Activated CD8-positive, alpha-beta memory T cell treated with anti-CD3 and anti-CD28 coated beads, Interleukin-2, amount 50 U/mL, for 4 hours (primary cell): ENCODE measurements at places on chromosomes 2 and 18.

- DNase-seq, result peak; percentile 80
Measured at GRCh38 chr2:85390941-85391669, 19.1 kb downstream of the CAPG start.

DNA sequence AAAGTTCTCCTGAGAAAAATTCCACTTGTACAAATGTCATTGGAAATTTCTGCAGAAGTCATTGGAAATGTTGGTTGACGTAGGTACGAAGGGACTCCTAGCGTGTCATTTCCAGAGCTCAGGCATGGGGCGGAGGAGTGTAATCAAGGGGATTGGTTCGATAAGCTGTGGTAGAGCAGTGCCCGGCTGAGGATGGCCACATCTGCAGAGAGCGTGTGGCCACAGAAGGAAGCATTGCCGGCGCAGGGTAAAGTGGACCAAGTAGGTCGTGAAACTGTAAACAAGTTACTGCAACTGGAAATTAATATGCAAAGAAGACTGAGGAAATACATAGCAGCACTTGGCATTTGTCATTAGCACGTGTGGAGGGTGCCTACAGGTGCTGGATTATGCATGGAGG, 101.8 kb downstream of the DGKD start:
- no peak for DNase-seq

- no peak for DNase-seq
Measured at GRCh38 chr2:134586326-134586965, 132.4 kb downstream of the TMEM163 start.

DNA sequence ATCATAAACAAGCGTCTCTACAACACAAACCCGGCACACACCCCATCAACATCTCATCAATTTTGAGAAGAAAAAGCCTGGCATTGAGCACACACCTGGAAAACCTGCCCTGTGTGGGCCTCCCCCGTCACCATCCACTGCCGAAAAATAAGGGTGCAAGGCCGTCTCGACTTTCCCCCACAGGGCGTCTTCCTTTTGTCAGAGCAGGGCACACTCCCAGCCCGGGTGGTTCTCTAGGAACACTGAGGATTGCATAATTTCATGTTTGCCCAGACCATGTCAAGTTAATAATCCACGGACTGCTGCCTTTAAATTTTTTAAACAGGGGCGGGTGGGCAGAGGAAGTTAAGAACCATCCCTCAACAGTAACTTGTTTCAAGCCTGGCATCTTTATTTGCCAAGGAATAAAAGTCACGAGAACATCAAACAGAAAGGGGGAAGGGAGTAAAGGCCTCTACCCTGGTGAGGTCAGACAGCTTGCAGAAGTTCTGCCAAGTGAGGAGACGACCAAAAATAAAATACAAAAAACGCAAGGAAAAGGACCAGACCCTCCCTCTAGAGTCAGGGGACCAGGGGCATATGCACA, 2.1 kb downstream of the TFCP2L1 start:
- DNase-seq, result no peak

DNA sequence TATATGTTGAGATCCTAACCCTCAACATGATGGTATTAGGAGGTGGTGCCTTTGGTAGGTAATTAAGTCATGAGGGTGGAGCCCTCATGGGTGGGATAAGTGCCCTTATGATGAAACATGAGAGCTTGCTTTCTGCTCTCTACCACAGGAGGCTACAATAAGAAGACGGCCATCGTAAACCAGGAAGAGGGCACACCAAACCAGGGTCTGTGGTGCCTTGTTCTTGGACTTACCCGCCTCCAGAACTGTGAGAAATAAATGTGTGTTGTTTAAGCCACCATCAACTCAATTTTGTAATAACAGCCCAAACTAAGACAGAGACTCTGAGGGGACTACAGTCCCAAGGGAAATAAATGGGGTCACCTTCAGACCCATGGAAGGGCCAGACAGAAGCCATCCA, 52.3 kb downstream of the IRS1 start:
- DNase-seq, result no peak
